T-helper 9 cell (primary cell): ENCODE measurements at places on chromosomes 6 and 20.

DNA sequence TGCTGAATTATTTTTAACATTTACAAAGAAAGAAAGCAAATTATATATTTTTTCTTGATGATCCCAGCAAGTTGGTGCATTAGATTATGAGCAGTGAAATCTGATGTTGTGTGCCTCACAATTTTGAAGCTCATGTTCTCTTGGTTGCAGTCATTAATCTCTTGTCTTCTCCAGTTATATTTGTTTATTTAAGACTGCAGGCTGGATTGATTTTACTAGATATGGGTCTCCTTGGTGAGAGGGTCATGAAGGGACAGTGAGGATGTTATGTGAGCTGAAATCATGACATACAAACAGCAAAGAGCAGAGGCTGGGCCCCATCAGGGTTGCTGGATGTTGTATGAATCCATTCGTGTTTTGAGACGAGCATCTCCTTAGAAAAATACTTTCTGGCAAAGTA, 64.2 kb upstream of the AKIRIN2 start:
- no peak for DNase-seq

GRCh38 chr6:72102561-72102960, 216.2 kb downstream of the RIMS1 start:
- DNase-seq, result no peak

DNA sequence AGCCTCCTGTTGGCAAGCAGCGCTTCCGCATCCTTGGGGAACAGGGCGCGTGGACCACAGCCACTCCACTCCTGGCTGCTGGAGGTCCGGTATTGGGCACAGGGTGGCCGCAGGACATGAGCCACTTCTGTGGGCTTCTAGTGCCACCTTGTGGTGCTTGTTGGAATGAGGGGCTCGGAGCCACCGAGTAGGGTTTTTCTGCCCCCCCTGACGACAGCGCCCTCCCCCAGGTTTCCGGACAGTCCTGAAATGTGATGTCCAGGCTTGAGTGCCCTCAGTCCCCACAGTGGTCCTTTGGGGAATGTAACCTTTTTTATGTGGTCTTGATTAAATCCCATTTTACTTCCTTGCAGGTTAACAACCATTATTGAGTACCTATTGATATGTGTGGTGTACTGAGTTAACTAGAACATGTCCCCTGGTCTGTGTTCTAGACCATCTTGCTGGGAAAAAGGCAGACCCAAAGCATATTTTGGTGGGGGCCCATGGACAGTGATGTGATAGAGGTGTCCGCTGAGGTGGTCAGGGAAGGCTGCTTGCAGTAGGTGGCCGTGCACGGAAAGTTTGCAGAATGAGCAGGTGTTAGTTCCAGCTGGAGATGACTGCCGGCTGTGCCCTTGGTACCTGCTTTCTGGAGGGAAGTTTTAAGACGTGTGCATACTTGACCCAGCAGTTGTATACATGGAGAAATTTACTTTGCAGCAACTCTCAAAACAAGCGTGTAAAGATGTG, 70.0 kb downstream of the PTPN1 start:
- DNase-seq, result peak; percentile 45

DNA sequence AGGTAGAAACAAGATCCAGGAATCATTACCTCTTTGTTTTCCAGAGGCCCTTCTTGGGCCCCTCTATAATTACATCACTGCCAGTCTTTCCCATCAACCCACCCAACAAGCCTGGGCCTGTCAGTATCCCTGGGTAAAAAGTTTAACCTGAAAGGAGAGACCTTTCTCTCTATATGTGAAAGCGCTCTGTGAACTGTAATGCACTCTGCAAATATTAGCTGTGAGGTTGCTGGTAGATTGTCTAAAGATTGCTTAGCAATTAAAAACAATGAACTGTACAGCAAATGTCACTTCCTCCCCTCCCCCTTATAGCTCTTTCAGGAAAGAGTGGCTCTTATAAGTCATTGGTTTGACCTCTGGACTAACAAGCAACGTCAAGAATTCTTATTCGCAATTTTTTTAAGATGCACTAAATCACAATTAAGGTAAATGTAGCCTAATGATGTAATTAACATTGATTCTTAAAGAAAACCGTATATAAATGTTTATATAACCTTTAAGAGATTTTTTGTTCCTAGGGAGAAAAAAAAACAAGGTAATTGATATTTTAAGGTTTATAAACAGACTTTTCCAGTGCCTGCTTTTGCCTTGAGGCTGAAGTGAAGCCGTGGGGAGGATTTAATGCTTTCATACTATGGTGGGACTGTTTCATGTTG, 18.4 kb downstream of the ECT2L start:
- DNase-seq, result no peak

- DNase-seq, result no peak
Measured at GRCh38 chr20:35252037-35252461, 25.6 kb downstream of the MMP24 start.
